Tibial nerve (tissue), 4 donors: ENCODE measurements at places on chromosomes 5 and 9.

DNA sequence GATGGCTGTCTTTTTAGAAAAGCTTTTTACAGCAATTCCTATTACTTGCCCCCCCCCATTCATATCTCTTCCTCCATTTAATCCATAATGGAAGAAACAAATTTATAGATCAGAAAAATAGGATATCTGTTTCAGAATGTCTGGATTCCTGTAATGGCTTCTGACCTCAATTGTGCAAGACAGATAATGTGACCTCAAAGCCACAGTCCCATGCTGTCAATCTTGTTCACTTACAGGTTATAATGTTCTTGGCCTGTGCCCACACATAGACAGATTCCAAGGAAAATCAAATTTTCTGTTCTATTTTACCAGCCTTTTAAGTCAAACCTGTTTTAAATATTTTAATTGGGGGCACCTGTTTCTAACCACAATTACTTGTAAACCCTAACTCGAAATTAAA, 143.4 kb downstream of the ENTREP1 start:
- no peak for DNase-seq

- peak; percentile 8 for DNase-seq
Observed at GRCh38 chr9:114503522-114504340, 1.5 kb downstream of the WHRN start.

DNA sequence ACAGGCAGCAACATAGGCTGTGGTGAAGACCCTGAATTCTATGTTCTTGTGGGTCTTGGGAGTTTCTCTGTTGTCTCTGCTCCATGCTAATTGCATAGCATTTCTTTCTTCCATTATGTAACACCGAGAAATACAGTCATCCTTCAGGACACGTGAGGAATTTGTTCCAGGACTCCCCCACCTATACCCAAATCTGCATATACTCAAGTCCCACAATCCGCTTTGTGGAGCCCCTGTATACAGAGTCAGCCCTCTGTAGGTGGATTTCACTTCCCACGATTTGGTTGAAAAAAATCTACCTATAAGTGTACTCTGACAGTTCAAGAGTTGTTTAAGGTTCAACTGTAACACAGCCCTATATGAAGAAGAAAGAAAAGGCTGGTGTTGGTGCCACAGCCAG, 22.1 kb downstream of the ANKRD33B start:
- DNase-seq: no peak

- no peak for DNase-seq
Observed at GRCh38 chr5:43873791-43874190, 270.8 kb downstream of the NNT start.

- DNase-seq: no peak
Observed at GRCh38 chr9:16150938-16151650, 598.3 kb downstream of the CCDC171 start.

GRCh38 chr9:446074-446699, 231.5 kb downstream of the DOCK8 start:
- DNase-seq: no peak

DNA sequence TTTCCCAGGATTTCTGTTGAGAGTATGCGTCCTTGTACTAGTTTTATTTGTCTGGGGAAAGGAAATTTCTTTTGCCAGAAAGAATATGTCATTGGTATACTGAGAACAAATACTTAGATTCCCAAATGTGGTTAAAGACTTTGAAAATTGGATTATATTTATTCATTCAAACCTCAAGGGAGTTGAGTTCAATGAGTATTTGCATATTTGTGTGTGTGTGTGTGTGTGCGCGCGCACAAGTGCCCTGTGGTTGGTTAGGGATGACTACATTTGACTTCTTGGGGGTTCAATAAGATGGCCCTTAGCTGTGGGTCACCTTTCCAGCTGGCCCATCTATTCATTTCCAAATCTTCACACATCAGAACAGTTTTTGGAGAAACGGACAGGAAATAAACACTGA, 4.9 kb downstream of the RXFP3 start:
- DNase-seq: no peak

DNA sequence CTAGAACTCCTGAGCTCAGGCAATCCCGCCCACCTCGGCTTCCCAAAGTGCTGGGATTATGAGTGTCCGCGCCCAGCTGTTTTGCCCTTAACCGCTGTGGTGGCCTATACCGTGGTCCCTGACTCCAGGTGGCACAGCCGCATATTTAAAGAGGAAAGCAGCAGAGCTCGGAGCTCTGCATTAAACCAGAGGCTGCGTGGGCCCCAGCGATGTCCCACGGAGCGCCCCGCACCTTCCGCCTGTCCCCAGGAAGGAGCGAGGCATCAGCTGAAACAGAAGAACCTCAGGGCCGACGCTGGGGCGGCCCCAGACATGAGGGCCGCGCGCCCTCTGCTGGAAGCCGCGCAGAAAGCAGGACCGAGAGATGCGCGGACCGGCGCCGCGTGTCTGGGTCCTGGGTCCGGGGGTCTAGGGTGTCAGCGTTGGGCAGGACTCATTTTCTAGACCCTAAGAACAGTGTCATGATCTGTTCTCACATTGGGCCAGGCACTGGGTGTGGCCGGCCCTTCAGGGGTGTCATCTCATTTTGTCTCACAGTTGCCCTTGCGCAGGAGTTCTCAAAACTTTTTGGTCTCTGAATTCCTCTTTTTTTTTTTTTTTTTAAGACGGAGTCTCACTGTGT, 37.7 kb downstream of the LAMC3 start:
- DNase-seq: peak; percentile 40

GRCh38 chr5:58987193-58987592, 404.3 kb downstream of the RAB3C start:
- no peak for DNase-seq

DNA sequence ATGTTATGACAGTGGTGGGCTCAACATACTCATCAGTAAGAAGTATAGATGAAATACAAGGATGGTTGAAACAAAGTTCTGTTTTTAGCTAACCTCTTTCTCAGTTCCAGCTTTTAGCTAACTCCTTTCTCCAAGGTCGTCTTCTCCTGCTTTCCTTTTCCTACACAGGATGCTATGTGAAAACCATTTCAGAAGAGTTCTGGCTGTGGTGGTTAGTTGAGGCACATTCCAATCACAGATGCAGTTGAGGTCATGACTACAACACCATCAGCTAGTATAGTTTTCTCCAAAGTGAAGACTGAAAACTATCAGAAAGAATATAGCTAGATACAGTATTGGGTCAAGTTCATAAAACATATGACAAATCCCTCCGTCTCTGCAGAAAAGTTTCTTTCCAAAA, 477.7 kb upstream of the C9orf72 start:
- DNase-seq: no peak
